ENCODE measurements at places on chromosomes 12 and 14.

DNA sequence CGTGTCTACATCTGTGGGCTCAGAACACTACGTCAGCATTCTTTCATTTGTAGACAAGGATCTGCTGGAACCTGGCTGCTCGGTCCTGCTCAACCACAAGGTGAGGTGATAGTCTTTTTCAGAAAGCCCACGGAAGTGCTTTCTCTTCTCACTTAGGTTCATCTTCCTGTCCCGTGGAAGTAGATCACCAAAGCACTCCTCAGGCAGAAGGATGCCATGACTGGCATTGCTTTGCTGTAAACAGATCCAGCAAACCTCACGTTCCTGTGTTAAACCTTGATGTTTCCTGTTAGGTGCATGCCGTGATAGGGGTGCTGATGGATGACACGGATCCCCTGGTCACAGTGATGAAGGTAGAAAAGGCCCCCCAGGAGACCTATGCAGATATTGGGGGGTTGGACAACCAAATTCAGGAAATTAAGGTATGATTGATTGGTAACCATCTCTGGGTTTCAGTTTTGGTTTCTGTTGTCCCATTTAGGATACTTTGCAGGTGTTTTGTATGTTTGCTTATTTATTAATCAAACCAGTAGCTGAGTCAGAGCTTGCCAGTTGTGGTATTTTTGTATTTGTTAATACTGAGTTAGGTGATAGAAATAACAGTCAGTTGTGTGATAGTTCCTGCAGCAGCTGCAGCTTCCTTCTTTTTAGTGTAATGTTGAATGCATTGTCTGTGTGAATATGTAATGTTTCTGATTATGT is 7.5 kb downstream of the PSMC1 start:
- DNase-seq: no peak

DNA sequence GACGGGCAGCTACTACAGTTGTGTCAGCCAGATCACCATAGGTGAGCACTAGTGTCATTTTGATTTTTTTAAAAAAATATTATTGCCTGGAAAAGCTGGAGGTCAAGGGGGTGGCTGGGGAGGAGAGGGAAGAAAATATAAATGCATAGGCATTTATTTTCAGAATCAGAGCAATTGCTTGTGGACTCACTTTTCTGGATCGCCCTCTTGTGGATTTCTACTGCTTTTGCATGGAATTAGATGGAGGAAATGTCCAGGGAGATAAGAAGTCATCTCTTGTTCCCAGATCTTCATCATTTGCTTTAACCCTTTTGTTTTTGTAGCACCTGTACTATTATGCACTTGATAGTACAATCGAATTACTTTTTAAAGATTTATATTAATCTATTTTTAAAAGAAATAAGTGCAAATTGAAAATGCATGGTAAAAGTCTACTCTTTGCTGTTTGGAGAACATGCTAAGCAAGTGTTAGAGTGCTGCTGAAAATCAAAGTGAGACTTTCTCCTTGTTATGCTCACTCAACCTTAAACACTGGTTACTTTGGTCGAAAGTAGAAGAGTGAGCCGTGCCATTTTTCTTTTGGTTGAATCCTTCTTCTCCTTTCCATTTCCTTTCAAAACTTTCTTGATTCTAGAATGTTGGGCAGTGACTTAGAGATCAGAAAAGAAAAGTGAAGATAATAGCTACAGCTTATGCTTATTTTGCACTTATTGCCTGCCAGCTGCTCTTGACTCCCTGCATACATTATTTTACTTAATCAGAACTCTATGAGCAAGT is 60.6 kb upstream of the ANO4 start:
- no peak for DNase-seq

DNA sequence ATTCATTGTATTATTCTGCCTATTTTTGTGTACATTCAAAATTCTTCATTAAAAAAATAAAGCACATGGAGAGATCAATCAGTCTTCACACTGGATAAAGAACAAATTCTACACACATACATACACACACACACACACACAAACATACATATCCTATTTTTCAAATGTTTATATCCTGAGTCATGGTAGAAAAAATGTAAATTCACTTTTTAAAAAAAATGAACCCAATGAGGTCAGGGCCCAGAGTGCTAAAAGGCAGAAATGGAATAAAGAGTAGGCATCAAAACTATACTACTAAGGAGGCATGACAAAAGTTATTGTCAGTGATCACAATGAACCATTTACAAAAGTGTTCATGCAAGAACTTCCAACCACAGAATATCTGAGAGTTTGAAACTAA is 17.3 kb downstream of the GALC start:
- no peak for DNase-seq

DNA sequence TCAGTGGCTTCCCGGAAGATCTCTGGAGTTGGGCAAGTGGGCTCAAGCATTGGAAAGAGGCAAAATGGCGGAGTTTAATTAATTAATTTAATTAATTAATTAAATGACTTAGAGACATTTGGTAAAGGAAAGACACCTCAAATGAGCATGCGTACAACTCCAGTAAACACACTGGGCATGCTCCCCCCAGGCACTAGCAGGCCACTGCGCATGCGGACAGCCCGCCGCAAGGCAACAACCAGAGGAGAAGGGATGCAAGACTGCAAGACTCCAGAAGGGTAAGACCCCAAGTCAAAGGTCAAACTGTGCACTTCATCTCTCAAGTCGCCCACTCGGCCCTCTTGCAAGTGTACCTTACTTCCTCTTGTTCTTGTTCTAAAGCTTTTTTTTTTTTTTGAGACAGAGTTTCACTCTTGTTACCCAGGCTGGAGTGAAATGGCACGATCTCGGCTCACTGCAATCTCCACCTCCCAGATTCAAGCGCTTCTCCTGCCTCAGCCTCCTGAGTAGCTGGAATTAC is 57.8 kb upstream of the PSMC1 start:
- no peak for DNase-seq

DNA sequence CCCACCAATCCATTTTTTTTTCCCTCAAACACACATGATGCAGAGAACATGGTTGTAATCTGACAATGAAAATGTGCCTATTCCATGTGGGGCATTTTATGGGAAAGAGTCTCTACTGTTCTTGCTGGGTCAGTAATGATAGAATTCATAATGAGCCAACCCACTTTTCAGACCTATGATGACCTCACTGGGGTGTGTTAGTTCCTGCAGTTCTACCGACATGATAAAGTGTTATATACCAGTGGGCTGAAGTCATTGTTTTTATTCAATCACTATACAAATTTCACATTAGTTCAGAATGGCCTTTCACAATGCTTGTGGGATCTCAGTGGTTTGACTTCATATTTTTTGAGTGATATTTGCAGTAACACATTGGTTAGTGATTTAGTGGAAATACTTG is 47.5 kb downstream of the PPFIBP1 start:
- no peak for DNase-seq

- no peak for DNase-seq
These were observed 220.1 kb upstream of the EEA1 start for GRCh38 chr12:93149229-93149628.

DNA sequence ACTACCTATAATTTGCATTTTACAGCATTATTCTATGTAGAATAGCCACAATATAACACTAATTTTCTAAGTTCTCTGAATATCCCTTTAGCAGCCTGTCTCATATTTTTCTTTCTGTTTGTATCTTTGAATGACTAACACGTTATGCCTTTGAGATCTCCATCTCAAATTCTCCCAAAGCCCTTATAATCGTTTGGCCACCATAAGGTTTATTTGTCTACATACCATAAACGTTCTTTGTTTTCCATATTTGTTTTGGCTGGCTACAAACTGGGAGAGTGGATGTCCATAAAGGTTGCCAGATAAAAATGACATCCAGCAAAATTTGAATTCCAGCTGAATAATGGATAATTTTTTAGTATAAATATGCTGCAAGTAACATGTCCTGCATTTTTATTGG is 203.7 kb downstream of the STXBP6 start:
- no peak for DNase-seq

- DNase-seq: no peak
These were observed 131.9 kb downstream of the MDGA2 start for GRCh38 chr14:47543459-47543858.

- no peak for DNase-seq
These were observed 69.4 kb downstream of the PLEKHG3 start for GRCh38 chr14:64773577-64773976.

Measured in GF-D8 (cell line).